ENCODE measurements at places on chromosomes 2 and 18.

DNA sequence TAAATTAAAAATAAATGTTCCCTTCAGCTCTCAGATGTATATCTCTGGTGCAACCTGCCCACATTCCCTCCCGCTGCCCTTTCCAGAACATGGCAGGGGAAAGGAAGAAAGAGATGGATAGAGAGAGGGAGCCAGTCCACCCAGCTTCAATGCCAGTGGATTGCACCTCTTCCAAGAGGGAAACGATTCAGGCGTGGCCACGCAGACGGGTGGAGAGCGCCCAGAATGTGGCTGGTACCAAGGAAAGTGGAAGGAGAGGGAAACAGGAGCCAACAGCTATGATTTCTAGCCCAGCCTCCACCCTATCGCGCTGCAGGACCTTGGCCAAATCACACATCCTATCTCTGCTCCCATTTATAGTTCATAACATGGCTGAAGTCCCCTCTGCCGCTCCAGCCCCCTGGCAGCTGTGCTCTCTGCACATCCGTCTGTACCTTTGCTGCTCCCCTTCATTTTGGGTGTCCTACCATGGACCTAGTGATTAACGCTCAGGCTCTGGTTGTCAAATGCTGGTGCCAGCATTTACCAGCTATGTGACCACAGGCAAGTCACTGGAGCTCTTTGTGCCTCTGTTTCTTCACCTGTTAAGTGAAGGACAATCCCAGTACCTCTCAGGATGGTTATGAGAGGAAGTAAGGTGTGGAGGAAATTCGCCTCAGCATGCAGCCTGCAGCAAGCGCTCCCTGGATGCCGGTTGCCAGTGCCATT, 66.5 kb downstream of the SFXN5 start:
- ATAC-seq: no peak

- ATAC-seq: no peak
Observed at GRCh38 chr2:74328074-74328473, 15.1 kb downstream of the SLC4A5 start.

DNA sequence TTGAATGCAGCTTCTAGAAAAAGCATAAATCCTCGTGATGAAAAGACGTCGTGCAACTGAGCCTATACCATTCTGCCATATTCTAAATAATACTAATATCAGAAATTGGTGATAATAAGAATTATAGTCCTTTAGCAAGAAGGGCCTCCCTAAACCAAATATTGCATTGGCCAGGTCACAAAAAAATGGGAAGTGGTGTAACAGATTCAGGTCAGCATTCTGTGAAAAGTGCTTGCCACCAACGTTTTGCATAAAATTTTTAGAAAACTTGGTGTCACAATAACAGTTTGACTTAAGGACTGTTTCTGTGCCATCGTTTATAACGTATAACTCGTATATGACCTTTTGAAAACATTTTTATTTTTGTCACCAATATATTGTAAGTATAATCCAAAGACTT, 603.6 kb downstream of the CPS1 start:
- ATAC-seq: no peak

DNA sequence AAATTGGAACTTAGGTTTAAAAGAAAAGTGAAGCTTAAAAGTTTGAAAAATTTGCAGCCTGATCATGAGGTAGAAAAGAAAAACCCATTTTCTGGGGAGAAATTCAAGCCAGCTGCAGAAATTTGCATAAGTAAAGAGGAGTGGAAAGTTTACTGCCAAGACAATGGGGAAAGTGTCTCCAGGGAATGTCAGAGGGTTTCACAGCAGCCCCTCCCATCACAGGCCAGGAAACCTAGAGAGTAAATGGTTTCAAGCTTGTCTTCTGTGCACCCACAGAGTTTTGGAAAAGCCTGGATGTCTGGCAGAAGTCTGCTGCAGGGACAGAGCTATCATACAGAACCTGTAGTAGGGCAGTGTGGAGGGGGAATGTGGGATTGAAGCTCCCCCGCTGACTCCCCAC, 254.0 kb upstream of the FSIP2 start:
- no peak for ATAC-seq

GRCh38 chr2:31337860-31338259, 76.7 kb downstream of the XDH start:
- ATAC-seq: peak; percentile 45

DNA sequence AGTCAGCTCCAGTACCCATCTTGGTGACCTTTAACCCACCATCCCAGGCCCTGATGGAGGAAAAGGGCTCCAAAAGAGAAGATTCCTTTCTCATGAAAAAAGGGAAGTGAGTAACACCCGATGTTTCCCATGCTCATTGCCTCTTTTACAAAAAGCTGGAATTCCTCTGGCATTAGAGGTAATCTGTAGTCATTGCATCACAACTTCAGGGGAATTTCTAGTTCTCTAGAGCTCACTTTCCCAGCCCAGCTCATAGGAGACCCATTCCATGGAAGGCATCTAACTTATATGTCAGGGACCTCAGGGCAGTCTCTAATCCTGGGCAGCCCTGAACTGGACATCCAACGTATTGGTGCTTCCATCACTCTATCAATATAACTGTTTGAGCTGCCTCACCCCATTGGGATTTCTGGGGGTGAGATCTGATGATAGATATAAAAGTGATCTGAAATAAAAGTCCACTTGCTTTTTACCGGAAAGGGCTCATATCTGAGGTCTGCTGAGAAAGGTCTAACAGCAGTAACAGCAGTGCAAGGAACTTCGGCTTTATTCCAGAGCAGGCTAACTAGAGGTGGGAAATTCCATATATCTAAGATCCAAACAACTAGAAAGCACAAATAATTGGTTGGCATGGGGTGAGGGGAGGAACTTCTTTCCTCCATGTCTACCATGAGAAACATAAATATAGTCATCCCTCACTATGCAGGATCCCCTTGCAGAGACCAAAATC, 106.1 kb downstream of the ETAA1 start:
- no peak for ATAC-seq

DNA sequence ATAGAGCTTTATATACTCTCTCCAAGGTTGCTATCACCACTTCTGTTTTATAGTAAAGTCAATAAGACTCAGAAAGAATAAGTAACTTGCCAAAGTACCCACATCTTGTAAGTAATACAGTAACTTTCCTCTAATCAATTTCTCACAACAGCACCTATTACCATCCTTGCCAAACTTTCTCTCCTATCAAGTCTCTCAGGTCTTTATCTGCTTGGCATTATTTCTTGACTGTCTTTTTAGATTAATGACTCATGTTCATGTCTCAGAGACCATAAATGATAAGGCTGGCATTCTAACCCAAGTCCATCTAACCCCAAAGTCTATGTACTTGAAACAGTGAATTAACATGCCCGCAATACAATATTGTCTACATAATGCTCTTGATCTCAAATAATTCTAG, 618.0 kb upstream of the ZEB2 start:
- ATAC-seq: no peak

- no peak for ATAC-seq
Observed at GRCh38 chr2:61758159-61758558, 95.7 kb downstream of the FAM161A start.

- ATAC-seq: no peak
Observed at GRCh38 chr2:155825876-155826275, 506.6 kb downstream of the NR4A2 start.

- peak; percentile 41 for ATAC-seq
Observed at GRCh38 chr2:105933906-105934305, 189.2 kb downstream of the NCK2 start.

DNA sequence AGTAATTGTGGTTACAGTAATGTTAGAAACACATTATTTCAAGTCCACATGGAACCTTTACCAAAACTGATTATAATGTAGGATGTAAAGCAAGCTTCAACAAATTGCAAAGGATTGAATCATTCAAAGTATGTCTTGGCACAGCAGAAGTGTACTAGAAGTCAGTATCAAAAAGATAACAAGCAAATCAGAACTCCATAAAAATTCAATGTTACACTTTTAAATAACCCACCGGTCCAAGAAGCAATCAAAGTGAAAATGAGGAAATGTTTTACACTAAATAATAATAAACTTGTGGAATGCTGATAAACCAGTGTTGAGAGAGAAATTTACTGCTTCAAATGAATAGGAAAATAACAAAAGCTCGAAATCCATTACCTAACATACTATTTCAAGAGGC, 47.7 kb downstream of the TTC21B start:
- no peak for ATAC-seq

DNA sequence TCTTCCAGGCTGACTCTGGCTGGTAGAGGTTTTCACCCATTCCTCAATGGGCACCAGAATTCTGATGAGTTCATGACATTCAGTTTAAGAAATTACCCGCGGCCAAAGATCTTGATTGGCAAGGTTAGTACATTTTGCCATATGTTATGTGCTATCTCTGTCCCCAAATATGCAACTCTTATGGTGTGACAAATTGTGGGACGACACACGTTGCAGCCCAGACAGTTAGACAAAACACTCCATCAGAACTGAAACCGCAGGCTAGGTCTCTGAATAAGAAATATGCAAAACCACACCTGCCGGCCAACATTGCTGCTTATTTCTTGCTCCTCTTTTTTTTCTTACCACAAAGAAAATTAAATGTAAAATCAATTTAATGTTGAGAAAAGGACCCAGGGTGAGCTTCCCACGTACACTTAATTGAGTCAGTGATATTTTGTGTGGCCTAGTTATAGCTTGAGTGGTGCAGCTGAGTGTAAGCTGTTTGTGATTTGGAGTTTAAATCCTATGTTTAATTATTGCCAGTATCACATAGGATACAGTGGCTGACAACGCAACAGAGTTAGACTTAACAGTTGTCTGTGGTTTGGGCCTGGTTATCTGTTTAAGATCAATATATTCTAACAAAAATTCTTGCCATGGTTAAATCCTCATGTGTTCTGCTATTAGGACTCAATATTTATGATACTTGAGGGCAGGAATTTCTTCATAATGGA, 35.7 kb upstream of the LTBP1 start:
- no peak for ATAC-seq
